Breast epithelium (tissue), 4 donors: ENCODE measurements at places on chromosomes 3 and 15. TPM values are rescaled to one million over a fixed set of nuclear protein-coding genes. Genes with fewer than 3 reads are reported as not detected.
A peak's percentile ranks its signal among the peaks of the same experiment; 100 is the strongest.

DNA sequence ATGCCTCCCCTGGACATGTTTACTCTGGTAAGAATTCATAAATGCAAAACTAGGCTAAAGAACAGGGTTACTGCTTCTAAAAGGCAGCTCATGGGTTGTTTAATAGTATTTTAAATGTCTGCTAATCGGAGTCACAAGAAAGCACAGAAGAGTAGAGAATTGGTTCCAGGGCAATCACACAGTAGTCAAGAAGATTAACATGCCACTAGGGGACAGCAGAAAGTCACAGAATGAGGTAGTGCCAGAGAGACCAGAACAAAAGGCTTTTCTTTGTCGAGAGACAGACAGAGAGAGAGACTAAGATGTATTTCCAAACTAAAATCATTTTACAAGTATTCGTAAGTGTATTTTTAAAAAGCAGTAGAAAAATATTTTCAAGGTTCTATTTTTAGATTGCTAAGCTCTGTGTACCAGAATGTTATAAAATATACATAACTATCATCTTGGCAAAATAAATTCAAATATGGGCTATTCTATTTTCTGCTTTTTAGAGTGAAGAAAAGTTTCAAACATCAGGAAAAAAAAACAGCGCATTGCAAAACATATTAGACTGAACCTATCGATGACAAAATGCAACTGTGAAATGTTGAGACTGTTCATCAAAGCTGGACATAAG lies 78.3 kb upstream of the CDIN1 start:
- DNase-seq, result no peak
- H3K36me3 ChIP-seq, result no peaks in the 10 kb centered on the region
- H3K27me3 ChIP-seq, result no peaks in the 10 kb centered on the region
- no peaks in the 10 kb centered on the region for H3K4me1 ChIP-seq
- no peak overlapping the region for H3K27ac ChIP-seq

DNA sequence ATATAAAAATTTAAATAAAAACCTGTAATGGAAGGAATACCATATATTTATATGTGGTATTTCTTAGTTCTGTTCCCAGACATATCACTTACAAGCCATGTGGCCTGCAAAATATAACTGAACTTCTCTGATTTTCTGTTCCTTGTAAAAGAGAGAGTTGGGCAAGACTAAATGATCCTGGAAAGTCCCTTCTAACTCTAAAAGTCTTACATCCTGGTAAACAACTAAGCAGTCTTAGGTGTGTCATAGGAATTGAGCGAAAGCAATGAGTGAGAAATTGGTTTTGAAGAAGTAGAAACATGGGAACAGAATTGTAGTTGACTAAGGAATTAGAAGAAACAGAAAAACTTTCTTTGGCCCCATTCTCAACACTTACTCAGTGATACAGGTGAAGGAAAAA lies 25.3 kb upstream of the IL20RB start:
- no peaks in the 10 kb centered on the region for H3K27me3 ChIP-seq
- peaks cover 11% of the 10 kb centered on the region for H3K4me1 ChIP-seq
- no peaks in the 10 kb centered on the region for H3K36me3 ChIP-seq
- H3K27ac ChIP-seq, result peak overlapping the region; percentile 61
- no peak for DNase-seq

GRCh38 chr15:45670091-45670490 lies 35.3 kb downstream of the SQOR start:
- no peaks in the 10 kb centered on the region for H3K27me3 ChIP-seq
- no peaks in the 10 kb centered on the region for H3K36me3 ChIP-seq
- H3K4me3 ChIP-seq, result no peak overlapping the region
- no peaks in the 10 kb centered on the region for H3K4me1 ChIP-seq
- H3K27ac ChIP-seq, result no peak overlapping the region

DNA sequence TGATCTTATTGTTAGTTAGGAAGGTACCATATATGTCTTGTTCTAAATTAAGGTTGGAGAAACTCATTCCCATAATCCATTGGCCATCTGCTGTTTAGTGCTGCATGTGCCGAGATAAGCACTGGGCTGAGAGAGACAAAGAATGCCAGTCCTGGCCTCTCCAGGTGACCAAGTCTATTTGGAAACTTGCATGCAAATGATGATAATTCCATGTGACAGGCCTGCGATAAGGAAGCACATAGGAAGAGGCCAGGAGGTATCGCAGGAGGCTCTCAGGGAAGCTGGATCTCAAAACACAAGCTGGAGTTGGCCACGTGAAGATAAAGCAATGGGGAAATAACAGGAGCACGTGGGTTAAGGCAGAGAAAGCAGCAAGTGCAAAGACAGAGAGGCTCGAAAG lies 39.7 kb downstream of the MYO5C start:
- no peaks in the 10 kb centered on the region for H3K36me3 ChIP-seq
- H3K4me1 ChIP-seq, result no peaks in the 10 kb centered on the region
- no peak overlapping the region for H3K4me3 ChIP-seq
- H3K27ac ChIP-seq, result no peak overlapping the region

DNA sequence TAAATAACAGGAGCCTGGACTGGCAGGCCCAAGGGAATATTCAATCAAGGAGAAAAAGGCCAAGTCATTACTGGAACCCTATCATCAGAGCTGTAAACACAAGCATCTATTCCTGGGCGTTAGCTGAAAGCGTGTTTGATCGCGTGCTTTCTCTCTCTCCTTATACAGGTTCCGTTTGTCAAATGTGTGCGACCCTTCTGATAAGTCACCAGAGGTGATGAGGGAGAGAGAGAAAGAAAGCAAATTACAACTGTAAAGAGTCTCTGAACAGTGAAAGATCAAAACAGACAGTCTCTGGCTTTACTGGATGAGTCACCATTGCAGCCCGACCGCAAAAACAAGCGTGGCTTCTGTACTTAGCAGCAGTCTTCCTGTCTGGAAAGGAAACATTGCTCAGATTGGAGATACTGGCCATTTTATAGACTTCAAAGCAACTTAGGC lies 39.5 kb upstream of the TPRG1 start:
- no peaks in the 10 kb centered on the region for H3K36me3 ChIP-seq
- H3K27me3 ChIP-seq, result no peaks in the 10 kb centered on the region
- H3K4me1 ChIP-seq, result peaks cover 5% of the 10 kb centered on the region
- DNase-seq, result no peak
- no peak overlapping the region for H3K4me3 ChIP-seq

DNA sequence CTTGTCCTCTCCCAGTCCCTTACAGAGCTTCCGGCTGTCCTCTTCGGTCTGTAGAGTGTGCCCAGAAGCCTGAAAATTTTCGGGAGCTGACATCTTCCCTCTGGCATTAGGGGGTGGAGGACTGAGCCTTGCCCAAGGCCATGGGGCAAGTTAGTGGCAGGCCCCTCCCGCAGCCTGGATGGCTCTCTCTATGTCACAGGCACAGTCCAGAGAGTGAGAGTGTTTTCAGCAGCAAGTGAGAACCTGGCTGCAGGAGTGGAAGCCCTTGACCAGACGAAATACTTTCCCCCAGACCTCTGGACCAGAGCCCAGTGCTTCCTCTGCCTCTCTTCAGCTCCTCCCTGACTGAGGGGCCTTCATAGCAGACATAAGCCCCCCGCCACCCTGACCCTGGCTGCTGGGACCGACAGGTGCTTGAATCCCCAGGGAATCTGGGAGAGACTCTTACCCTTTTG lies 50.5 kb upstream of the SEC22A start:
- DNase-seq, result no peak
- peaks cover 5% of the 10 kb centered on the region for H3K36me3 ChIP-seq
- H3K27me3 ChIP-seq, result no peaks in the 10 kb centered on the region

GRCh38 chr3:30886888-30887287 lies 7.6 kb downstream of the GADL1 start:
- DNase-seq, result no peak
- H3K4me3 ChIP-seq, result no peak overlapping the region
- no peaks in the 10 kb centered on the region for H3K4me1 ChIP-seq
- H3K36me3 ChIP-seq, result no peaks in the 10 kb centered on the region
- H3K27ac ChIP-seq, result no peak overlapping the region
- H3K27me3 ChIP-seq, result no peaks in the 10 kb centered on the region

- H3K27me3 ChIP-seq, result no peaks in the 10 kb centered on the region
- H3K4me1 ChIP-seq, result no peaks in the 10 kb centered on the region
- no peak overlapping the region for H3K27ac ChIP-seq
- no peak for DNase-seq
- no peak overlapping the region for H3K4me3 ChIP-seq
Measured at GRCh38 chr15:51049081-51049480, 45.6 kb downstream of the TNFAIP8L3 start.

- H3K27me3 ChIP-seq, result no peaks in the 10 kb centered on the region
- no peak overlapping the region for H3K27ac ChIP-seq
- DNase-seq, result no peak
- H3K36me3 ChIP-seq, result no peaks in the 10 kb centered on the region
- no peaks in the 10 kb centered on the region for H3K4me1 ChIP-seq
Measured at GRCh38 chr15:29889542-29890329, 67.5 kb upstream of the TJP1 start.

DNA sequence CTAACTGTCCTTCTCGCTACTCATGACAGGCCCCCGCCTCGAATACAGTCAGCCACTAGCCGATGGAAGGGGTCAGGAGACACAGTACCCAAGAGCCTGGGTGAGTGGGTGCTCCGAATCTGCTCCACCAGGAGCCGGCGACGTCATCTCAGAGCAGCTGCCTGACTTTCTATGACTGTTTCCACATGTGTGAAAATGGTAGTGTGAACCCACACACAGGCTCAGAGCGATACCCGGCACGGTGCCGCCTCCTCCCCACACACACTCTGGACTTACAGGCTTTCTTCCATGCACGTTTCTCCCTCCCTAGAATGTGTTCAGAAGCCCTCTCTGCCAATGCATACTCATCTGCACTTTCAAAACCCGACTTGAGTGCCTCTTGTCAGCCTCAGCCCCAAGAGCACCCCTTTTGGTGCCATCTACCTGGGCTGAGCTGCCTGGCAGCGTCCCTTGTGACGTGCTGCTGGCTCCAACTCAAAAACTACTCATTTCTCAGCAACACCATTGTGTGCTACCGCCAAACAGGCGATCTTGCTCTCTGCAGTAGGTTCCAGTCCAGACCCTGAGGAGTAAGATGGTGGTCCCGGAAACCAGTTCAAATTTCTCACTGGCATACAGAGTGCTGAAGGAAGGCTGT lies 29.7 kb downstream of the VGLL4 start:
- H3K4me1 ChIP-seq, result peaks cover 23% of the 10 kb centered on the region
- no peaks in the 10 kb centered on the region for H3K36me3 ChIP-seq
- H3K27me3 ChIP-seq, result no peaks in the 10 kb centered on the region
- peak overlapping the region; percentile 65 for H3K27ac ChIP-seq

GRCh38 chr3:51712038-51712420 lies 5.2 kb downstream of the GRM2 start:
- no peak for DNase-seq
- H3K4me3 ChIP-seq, result no peak overlapping the region
- no peak overlapping the region for H3K27ac ChIP-seq
- no peaks in the 10 kb centered on the region for H3K27me3 ChIP-seq

- DNase-seq, result no peak
- H3K27me3 ChIP-seq, result no peaks in the 10 kb centered on the region
- no peak overlapping the region for H3K27ac ChIP-seq
- no peak overlapping the region for H3K4me3 ChIP-seq
Measured at GRCh38 chr3:138197524-138197923, 10.4 kb downstream of the ARMC8 start.

DNA sequence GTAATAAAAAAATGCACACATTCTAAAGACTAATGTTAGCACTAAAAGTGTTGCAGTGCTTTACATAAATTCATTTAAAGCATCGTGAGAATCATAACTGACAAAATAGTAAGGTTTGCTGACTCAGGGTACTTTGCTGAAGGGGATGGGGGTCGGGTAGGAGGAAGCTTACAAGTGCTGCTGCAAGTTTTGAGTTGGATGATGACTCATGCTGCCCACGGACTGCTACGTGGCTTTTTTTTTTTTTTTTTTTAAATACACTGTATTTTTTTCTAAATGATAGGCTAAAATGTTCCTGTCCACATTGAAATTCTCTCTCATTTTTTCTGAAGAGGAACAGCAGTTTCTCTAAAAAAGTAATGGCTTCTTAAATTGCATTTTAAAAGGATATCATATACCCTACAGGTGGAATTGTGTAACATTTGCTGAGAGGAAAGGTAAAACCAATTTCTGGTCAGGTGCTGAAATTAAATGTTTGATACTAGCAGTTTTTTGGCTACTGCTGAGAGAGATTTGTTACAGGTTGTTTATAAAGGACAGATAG lies 2.2 kb downstream of the MAPK6 start:
- H3K36me3 ChIP-seq, result no peaks in the 10 kb centered on the region
- H3K4me3 ChIP-seq, result peak overlapping the region; percentile 78
- peaks cover 14% of the 10 kb centered on the region for H3K4me1 ChIP-seq
- peak overlapping the region; percentile 97 for H3K27ac ChIP-seq
- peak; percentile 34 for DNase-seq

GRCh38 chr3:59046839-59047238 lies 3.0 kb downstream of the CFAP20DC start:
- H3K27me3 ChIP-seq, result no peaks in the 10 kb centered on the region
- H3K4me3 ChIP-seq, result no peak overlapping the region
- no peak for DNase-seq
- no peak overlapping the region for H3K27ac ChIP-seq
- H3K4me1 ChIP-seq, result no peaks in the 10 kb centered on the region
- no peaks in the 10 kb centered on the region for H3K36me3 ChIP-seq

DNA sequence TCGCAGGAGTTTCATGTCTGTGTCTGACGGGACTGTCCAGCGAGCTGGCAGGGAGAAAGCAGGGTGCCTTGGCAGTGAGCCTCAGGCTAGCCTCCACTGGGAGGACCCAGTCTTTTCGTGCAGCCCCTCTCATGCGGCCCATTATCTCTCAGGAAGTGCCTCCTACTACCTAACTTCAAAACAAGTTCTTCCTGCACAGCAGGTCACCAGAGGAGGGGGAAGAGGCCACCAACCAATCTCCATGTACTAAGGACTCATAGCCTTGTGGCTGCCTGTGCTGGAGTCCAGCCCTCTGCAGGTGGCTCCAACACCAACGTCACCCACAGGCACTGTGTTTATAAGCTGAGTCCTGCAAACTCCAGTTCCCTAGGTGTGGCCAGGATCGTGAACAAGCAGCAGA lies 4.8 kb downstream of the VIPR1 start:
- H3K27me3 ChIP-seq, result no peaks in the 10 kb centered on the region
- peak; percentile 76 for DNase-seq

GRCh38 chr15:25568751-25569150 lies 129.9 kb upstream of the UBE3A start:
- no peak overlapping the region for H3K27ac ChIP-seq
- no peaks in the 10 kb centered on the region for H3K36me3 ChIP-seq
- no peaks in the 10 kb centered on the region for H3K27me3 ChIP-seq
- no peak for DNase-seq

DNA sequence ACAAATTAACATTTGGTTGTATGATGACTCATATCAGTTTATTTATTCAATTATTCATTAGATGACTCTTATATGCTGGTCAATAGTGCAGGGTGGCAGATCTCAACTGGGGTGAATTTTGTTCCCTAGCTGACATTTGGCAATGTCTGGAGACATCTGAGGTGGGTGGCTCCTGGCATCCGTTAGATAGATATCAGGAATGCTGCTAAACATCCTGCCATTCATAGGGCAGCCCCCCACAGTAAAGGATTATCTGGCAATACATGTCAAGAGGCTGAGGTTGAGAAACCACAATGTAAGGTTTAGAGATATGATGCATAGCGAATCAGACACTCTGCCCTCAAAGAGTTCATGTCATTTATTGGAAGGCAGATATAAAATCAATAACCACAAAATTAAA lies 719.9 kb downstream of the CADM2 start:
- no peaks in the 10 kb centered on the region for H3K36me3 ChIP-seq
- no peaks in the 10 kb centered on the region for H3K27me3 ChIP-seq
- H3K4me1 ChIP-seq, result no peaks in the 10 kb centered on the region
- no peak for DNase-seq
- no peak overlapping the region for H3K4me3 ChIP-seq

- DNase-seq, result no peak
- H3K4me1 ChIP-seq, result no peaks in the 10 kb centered on the region
- no peak overlapping the region for H3K4me3 ChIP-seq
- no peaks in the 10 kb centered on the region for H3K27me3 ChIP-seq
- H3K36me3 ChIP-seq, result no peaks in the 10 kb centered on the region
Measured at GRCh38 chr3:182814419-182815062, 21.2 kb downstream of the ATP11B start.

Gene SPINK8
- not detected for total RNA-seq

Gene POTEB2
- total RNA-seq, result not detected

Gene ECE2
- not detected for total RNA-seq

Gene HACD2
- total RNA-seq, result 29.5 TPM

Gene MINDY2
- 17.7 TPM for total RNA-seq
